Stimulated activated CD4-positive, alpha-beta T cell treated with anti-CD3 and anti-CD28 coated beads, Interleukin-1b, Interleukin-23, amount 100 ng/mL, for 1 hour (primary cell): ENCODE measurements at places on chromosomes 12 and 14.

- no peak for DNase-seq
These were observed 53.4 kb downstream of the SLC16A7 start for GRCh38 chr12:59649203-59649602.

GRCh38 chr14:101442451-101442850, 118.8 kb upstream of the DIO3 start:
- DNase-seq: no peak

DNA sequence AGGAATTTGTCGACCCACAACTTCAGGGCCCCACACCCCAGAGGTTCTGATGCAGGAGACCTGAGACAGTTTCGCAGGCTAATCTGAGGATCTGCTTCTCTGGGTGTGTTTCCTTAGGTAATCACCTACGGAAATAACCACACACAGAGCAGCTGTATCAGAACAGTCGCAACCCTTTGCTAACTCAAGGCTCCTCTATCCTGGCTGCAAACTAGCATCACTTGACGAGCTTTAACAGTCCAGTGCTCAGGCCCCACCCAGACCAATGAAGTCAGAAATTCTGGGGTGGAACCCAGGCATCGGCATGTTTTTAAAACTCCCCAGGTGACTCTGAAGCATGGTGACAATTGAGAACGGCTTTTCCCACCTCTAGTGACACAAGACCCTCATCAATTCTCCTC, 20.7 kb downstream of the SLC7A7 start:
- DNase-seq: no peak

GRCh38 chr14:55782166-55782565, 202.2 kb downstream of the KTN1 start:
- no peak for DNase-seq

DNA sequence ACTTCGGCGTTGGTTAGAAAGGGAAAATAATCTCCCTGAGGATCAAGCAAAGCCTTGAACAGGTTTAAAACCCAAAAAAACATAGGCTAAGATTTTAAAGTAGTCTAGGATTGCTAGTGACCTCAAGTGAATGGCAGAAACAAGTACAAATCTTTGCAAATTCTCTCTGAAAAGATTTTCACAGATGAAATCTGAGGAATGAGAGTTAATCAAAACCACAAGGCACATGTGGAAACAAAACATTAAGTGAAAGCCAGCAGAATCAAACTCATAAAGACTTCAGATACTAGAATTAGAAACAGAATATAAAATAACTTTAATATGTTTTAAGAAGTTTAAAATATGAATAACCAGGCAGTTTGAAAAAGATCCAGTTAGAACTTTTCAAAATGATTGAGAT, 52.2 kb upstream of the CFL2 start:
- DNase-seq: no peak

- no peak for DNase-seq
These were observed 3.6 kb upstream of the KRT6A start for GRCh38 chr12:52496590-52497071.
